ENCODE measurements at places on chromosomes 7 and 10.

DNA sequence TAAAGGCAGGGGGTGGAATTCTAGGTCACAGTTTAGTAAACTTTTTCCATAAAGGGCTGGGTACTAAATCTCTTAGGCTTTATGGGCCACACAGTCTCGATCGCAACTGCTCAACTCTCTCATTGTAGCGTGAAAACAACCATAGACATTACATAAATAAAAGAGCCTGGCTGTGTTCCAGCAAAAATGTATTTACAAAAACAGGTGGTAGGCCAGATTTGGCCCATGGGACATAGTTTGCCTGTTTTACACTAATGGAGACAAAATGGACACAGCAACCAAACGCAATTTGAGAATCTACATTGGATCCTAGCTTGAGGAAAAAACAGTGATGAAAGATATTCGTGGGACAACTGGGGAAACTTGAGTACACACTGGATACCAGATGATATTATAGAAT, 23.2 kb upstream of the MALSU1 start:
- no peak for DNase-seq

GRCh38 chr10:89589101-89589720, 53.8 kb upstream of the SLC16A12 start:
- no peak for DNase-seq

GRCh38 chr10:109969760-109970346, 37.9 kb upstream of the ADD3 start:
- DNase-seq = no peak

- no peak for DNase-seq
Observed at GRCh38 chr10:68221196-68221595, 10.7 kb downstream of the ATOH7 start.

DNA sequence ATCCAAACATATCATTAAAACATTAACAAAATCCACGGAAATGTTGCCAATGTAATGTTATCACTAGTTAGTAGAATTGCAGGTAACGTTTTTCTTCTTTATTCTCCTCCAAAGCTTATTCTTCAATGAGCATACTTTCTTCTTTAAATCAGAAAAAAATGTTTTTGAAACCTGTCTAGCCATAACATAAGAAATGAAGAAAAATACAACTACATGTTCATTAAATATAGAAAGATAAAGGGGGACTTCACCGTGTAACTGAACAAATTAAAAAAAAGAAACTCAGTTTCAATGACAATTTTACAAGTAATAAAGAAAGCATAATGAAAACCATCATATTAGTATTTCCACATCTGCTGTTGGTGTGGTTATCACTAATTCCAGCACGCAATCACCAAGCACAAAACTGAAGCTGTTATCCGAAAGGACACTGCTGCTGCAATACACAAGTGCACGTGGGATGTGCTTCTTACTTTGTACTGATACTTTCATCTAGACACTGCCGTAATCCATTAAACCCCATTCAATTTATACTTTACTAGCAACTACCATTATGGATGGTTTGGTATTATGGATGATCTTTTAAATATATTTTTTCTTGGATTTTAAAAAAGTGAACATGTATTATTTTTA, 9.6 kb downstream of the ESYT2 start:
- DNase-seq = no peak

GRCh38 chr10:123554656-123555055, 111.5 kb upstream of the GPR26 start:
- no peak for DNase-seq

GRCh38 chr10:58909881-58910280, 266.6 kb upstream of the PHYHIPL start:
- no peak for DNase-seq

DNA sequence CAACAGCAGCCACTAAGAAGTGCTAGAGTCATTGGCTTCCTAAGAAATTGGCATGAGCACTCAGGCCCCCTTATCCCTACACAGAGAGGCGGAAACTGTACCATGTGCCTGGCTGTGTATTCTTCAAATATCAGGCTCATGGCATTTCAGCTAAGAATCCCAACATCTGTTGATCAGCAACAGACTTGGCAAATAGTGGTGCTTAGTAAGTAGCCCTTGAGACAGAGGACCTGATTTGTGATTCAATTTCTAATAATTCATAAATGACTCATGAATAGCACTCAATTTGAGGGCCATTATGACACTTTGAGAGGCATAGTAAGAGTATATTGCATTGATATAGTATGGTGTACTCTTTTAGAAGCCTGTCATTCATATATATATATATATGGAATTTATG, 309.1 kb downstream of the LRMDA start:
- DNase-seq = no peak

DNA sequence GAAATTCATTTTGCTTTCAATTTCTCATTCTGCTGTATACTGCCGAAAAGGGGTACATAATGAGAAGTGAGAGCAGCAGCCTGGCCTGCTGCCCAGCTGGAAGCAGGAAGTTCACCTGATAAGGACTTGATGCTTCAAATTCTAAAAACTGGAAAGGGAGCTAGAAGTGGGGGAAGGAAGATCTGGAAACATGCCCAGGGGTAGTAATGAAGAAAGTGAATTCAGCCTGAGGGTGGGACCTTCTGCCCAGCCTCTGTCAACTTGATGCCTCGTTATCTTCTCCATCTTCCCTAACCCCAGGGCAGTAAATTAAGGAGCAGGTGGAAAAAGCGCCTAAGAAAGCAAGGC, 69.4 kb downstream of the ARMH3 start:
- DNase-seq = no peak

- no peak for DNase-seq
Observed at GRCh38 chr10:1315178-1315577, 259.0 kb downstream of the WDR37 start.

DNA sequence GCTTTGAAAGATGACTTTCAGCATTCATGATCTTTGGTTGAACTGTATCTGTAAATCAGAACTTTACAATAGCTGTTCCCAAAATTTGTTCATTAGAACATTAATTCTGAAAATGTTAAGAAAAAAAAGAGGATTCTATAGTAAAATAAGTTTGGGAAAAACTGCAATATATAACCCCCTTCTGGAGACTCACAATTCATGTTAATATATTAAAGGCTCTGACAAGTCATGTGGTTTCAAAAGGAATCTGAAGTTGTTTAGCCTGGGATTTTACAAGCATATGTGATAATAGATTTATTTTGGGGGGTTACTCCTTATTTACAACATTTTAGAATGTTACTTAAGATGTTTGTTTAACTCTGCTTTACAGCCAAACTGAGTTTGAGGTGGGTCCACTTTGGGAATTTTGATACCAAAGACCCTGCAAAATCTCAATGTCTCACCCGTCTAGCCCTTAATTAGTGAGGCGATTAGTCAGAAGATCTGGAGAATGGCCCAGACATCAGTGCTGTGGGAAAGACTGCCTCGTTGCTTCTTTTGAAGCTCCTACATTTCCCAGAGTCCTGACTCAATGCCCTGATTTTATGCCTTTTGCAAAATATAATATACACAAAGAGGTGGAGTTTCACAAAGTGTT, 40.0 kb downstream of the CDK1 start:
- no peak for DNase-seq

DNA sequence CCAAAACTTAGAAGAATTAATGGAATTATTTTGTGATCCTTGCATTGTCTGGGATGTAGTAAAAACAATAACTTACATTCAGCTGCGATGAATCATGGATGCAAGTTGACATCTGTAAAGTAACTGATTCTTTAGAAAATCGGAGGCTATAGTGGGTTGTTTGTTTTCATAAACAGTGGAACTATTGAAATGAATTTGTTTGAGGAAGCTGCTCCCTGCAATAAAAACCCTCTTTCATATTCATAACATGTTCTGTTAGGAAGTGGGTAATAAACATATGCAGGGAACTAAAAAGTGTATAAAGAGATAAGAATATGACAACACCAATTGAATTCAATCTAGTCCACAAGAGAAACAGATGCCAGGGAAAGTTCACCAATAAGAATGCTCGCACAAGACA, 53.6 kb downstream of the AGMO start:
- no peak for DNase-seq

DNA sequence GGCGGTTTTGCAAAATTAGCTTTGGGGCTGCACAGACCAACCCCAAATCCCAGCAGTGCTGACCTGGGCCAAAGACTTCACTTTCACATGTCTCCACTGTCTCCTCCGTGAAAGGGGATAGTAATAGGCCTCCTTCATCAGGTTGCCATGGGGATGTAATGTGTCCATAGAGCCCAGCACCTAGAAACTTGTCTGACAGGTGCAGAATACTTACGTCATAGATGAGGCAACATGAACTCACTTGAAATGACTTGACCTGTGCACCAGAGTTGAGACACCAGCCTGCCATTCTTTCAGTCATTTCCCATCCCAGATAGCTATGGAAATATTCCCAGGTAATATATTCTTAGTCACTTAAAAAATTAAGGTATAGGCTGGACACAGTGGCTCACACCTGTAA, 94.2 kb downstream of the INSYN2A start:
- no peak for DNase-seq

DNA sequence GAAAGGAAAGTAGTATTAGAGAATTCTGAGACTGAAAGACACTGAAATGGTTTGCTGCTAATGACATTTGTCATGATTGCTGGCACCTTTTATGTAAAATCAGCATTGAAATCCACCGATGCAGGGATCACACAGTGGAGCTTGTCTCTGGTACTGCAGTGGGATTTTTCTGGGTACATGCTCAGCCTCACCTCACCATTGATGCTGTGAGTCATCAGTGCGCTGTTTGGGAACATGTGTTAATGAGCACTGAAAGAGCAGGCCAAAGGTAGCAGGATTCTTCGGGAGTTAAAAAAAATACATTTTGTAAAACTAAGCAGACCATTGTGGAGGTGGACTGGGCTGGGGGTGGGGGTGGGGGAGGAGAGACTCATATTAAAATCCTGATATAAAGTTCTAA, 174.9 kb downstream of the CREB5 start:
- DNase-seq = no peak

DNA sequence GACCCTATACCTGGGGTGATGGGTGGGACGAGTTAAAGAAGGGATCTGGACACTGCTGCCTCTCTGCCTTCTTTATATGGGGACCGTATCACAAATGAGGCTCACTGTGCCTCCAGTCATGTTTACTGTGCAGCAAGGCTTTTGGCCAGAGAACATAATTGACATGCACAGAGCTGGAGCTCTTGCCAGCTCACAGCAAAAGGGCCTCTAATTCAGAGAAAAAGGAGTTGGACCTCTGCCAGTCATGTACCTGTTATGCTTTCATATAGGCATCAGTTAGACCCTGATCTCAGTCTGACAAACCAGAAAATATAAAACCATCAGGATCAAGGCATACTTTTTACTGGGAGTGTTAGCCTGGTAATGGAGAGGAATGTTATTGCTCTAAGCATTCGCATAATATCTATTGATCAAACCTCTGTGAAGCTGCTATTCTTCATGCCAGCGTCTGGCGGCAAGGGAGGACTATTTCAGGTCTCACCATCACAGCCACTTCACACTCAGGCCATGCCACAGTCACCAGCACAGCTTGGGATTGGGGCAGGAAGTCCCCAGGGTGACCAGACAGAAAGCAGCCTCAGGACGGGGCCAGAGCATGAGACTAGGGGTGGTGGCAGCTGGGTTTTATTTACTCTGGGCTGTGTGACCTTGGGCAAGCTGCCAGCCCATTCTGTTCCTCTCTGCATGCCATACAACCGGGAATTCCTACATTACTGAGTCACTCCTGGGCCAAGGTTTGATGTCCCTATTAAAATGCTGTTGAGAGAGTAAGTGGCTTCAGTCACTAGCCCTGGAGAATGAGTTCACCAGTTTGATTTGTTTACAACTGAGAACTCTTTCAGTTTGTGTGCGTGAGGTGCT, 90.1 kb downstream of the NPSR1 start:
- no peak for DNase-seq

- DNase-seq = no peak
Observed at GRCh38 chr10:112213836-112214235, 30.3 kb upstream of the GPAM start.

DNA sequence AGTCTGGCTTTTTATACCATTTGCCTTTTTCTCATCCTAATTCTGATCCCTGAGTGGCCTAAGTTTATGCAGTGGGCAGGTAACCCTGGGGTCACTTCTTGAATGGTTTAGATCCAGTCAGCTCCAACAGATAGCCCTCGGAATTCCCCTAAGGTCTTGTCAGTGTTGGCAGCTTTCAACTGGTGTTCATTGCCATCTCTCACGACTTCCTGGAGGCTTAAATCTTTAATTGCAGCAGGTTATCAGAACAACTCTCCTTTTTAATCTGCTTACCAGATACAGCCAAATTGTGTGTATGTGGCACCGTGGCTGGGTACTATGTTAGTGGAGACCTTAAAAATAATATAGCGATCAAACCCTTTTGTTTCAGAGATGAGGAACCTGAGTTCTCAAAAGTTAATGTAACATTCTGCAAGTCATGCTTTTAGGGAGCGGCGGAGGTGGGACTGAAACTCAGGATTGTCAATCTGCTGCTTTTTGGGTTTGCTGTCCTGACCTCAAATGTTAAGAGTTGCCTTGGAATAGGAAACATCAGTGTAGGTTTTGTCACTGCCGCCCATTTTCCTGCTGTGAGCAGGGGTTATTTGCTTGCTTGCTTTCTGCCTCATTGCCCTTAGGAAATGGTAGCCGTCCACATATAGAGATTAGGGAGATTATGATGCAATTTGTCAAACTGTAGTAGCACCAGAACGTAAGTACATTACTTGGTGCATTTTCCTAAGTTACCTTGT, 818 bp downstream of the DLD start:
- no peak for DNase-seq

GRCh38 chr7:22921386-22922086, 92.4 kb downstream of the HYCC1 start:
- DNase-seq = no peak

DNA sequence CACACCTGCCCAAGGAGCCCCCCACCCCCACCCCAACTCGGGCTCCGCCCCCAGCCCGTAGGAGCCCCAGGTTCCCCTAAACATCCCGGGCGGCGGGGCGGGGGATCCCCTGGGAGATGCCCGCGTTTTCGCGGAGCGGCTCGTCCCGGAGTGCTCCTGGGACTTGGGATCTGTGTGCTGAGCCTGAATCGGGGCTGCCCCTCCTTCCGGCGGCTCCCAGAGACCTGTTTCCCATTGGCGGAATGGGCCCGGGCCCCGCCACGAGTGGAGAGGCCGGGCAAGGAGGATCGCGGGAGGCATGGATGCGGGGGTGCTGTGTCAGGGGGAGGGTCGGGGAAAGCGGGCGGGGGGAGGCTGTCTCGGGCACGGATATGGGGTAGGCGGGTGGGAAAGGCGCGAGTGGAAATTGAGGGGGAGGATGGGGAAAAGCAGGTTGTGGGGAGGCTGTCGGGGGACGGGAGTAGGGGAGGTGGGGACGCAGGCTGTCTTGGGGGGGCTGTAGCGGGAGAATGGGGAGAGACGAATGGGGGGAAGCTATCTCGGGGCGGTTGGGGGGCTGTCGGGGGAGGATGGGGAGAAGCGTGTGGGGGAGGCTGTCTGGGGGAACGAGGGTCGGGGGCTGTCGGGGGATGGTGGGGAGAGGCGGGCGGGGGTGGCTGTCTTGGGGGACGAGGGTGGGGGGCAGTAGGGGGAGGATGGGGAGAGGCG, 572 bp upstream of the BHLHA15 start:
- DNase-seq = no peak

Data from GM10248 (cell line).